ENCODE measurements at places on chromosomes 5 and 9. TPM values are rescaled to one million over a fixed set of nuclear protein-coding genes. Genes with fewer than 3 reads are reported as not detected.

The INSL6 gene
- total RNA-seq: not detected

The PRSS3 gene
- total RNA-seq: 5,109 TPM

The PPP2R2B gene
- 0.94 TPM for total RNA-seq

The PCDHGA9 gene
- 3.0 TPM for total RNA-seq

The SYK gene
- 11.9 TPM for total RNA-seq

DNA sequence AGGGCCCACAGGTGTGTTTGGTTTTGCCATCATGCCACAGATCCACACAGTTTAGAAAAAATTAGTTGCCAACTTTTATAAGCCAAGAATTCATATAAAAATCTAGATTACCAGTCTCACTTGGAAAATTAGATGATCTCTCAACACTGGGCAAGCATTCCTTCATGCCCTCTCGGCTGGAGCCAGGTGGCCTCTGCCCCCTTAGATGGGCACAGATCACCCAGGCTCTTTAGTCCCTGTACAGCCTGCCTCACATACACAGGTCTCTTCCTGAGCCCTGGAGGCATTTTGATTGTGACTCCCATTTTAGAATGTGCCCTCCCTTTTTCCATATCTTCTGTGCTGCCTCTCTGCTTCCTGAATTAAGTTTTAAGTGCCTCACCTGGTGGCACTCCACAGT is 20.0 kb downstream of the ACO1 start:
- no peak for DNase-seq

- no peak for DNase-seq
These were observed 173.4 kb downstream of the DNAH5 start for GRCh38 chr5:13771011-13771571.

DNA sequence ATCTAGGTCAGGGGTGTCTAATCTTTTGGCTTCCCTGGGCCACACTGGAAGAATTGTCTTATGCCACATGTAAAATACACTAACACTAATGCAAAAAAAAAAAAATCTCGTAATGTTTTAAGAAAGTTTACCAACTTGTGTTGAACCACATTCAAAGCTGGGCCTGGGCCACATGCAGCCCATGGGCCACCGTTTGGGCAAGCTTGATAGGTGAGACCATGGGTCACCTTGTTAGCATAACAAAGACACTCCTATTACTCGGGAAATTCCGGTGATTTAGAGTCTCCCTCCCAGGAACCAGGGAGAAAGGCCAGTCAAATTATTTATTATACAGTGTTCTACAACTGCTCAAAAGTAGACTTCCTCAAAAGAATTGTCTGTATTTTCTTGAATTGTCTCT is 12.7 kb downstream of the RECK start:
- DNase-seq: no peak

GRCh38 chr5:64570395-64570996 is 64.7 kb downstream of the RGS7BP start:
- DNase-seq: no peak

- no peak for DNase-seq
These were observed 112.0 kb upstream of the SARDH start for GRCh38 chr9:133850161-133850560.

GRCh38 chr9:129145316-129145715 is 32.7 kb downstream of the IER5L start:
- no peak for DNase-seq

GRCh38 chr5:174176511-174176910 is 131.0 kb downstream of the NSG2 start:
- DNase-seq: no peak

DNA sequence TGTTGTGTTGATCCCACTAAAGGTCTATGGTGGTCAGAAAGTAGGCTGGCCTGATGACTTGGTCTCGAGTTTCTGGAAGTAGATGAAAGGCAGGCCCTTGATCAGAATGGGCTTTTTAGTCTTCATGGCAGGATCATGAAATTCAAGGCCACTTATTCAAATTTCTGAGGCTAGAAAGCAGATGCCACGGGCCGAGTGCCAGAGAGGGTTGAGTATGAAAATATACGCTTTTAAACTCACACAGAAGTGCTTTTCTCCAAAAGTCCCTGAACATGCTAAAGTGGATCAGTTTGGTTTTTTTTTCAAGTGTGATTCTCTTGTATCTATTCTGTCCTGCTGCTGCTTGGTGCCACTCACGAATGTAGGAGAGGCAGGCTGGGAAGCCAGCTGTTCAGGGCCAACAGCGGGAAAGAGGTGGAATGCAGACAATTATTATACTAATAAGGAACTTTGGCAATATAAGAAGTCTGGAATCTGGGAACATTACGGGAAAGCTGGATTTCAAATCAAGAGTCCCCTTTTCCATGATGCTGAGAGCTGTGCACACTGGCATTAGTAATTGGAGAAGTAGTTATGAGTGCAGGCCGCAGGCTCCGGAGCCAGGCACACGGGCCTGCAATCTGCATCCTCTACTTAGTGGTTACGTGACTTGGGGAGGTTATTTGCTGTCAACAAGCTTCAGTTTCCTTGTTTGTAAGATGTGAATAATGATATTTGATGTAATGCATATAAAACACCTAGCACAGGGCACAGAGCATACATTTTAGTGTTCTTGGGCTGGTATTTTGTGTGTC is 95.8 kb downstream of the LMNB1 start:
- no peak for DNase-seq

- no peak for DNase-seq
These were observed 95.6 kb downstream of the DENND1A start for GRCh38 chr9:123834218-123834888.

All from pancreas (tissue), 10 donors.